Stimulated activated CD8-positive, alpha-beta memory T cell treated with anti-CD3 and anti-CD28 coated beads, Interleukin-15, amount 100 ng/mL, for 24 hours (primary cell): ENCODE measurements at places on chromosomes 12 and 14.

DNA sequence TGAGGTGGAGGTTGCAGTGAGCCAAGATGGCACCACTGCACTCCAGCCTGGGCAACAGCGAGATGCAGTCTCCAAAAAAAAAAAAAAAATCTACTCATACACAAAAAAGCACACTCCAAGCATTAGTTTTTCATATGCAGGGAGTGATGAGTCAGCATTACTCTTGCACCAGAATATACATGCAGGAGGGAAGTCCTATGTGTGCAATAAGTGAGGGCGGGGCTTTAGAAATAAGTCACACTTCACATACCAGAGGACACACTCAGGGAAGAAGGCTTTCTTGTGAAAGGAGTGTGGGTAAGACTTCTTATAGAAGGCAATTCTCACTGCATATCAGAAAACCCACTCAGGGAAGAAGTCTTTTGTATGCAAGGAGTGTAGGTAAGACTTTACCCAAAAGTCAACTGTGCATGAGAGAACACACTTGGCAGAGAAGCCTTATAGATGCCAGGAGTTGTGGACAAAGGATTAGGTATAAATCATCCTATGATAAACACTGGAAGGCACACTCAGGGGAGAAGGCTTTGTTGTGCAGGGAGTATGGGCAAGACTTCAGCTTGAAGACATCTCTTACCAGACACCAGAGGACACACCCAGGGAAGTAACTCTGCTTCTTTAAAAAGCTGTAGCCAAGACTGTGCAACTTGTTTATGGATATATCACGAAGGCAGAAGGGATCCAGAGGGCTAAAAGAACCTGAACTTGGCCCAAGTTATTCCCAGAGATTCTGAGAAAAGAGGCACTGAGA, 50.5 kb downstream of the ATF7 start:
- no peak for DNase-seq

- DNase-seq: no peak
Measured at GRCh38 chr12:126663304-126664094, 1598.3 kb downstream of the AACS start.

GRCh38 chr12:112908548-112908947, 1.8 kb downstream of the OAS1 start:
- DNase-seq: no peak

DNA sequence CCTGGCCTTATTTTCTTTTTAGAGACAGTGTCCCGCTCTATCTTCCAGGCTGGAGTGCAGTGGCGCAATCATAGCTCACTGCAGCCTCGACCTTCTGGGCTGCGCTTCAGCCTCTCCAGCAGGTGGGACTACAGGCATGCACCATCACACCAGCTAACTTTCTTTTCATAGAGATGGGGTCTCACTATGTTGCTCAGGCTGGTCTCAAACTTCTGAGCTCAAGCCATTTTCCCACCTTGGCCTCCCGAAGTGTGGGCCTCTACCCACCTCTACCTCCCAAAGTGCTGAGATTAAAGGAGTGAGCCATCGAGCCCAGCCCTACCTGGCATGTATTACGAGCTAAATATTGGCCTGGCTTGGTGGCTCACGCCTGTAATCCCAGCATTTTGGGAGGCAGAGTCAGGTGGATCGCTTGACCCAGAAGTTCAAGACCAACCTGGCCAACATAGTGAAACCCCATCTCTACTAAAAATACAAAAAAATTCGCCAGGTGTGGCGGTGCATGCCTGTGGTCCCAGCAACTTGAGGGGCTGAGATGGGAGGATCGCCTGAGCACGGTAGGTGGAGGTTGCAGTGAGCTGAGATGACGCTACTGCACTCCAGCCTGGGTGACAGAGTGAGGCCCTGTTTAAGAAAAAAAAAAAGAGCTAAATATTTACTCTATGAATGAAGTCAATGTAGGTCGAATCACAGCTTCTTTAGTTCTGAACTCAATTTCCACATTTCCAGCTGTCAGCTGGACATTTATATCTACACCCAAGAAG, 7.6 kb upstream of the RILPL1 start:
- DNase-seq: no peak

GRCh38 chr12:75257510-75257909, 47.9 kb upstream of the KCNC2 start:
- DNase-seq: no peak

- no peak for DNase-seq
Measured at GRCh38 chr12:104416585-104416984, 40.2 kb upstream of the CHST11 start.

DNA sequence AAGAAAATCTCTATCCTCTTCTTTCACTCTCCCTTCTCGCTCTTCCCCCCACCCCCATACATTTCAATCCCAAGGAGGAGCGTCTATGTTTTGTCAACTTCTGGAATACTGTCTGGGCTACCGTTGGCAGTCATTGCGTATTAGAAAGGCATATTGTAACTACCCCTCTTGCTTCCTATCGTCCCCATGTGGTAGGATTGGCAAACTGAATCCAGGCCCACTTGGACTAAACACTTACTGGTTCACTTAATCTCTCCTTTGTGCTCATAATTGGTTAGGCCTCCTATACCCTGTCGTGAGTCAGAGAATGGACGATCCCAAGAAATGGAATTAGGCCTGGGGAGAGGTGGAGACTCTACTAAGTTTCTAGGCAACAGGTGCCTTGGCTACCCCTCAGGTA, 68.8 kb upstream of the SLC8A3 start:
- DNase-seq: no peak

- no peak for DNase-seq
Measured at GRCh38 chr12:88298761-88299242, 156.7 kb downstream of the TMTC3 start.

DNA sequence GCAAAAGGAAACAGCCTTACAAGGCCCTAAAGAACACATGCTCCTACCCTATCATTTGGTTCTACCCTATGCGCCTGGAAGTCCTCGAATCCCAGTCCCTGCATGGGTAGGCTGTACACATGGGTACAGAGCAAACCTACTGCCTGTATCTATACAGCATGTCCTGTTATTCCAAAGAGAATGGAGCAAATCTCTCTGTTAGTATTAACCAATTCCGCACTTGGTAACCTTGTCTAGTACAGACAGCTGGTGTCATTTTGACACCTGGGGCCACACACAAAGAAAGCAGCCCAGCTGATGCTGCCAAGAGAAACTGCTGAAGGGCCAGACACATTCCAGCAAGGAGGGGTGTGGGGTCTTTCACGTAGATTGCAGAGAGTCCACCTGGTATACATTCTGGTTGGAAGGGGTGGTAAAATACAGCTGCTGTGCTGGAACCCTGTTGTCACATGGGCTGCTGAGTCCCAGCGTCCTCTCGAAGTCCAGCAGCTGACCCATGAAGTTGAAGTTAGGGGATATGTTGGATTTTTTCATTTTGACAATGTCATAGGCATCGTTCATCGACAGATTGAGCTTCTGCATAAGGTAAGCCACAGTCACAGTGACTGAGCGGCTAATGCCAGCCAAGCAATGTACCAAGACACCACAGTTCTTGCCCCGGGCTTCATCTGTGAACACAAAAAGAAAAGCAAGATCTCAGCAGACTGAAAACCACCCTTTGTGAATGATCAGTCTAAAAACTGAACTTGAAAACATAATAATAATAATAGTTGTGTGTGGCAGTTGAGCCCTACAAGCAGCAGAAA, 3.2 kb downstream of the DUSP6 start:
- DNase-seq: no peak

DNA sequence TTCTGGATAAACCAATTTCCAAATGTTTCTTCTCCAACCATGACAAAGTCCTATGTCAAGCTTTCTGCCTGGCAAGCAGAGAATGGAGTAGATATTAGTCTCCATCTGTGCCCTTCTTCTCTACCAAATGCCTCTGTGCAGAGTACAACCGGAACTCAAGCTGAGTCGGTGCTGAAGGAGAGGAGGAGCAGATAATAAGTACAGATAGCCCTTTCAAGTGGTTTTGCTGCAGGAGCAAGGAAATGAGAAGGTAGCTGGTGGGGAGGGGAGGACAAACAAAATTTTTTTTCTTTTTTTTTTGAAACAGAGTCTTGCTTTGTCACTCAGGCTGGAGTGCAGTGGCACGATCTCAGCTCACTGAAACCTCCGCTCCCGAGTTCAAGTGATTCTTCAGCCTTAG, 14.2 kb upstream of the HELB start:
- DNase-seq: no peak
